Fibroblast of skin of right quadriceps (primary cell): ENCODE measurements at places on chromosomes 2 and 18.

DNA sequence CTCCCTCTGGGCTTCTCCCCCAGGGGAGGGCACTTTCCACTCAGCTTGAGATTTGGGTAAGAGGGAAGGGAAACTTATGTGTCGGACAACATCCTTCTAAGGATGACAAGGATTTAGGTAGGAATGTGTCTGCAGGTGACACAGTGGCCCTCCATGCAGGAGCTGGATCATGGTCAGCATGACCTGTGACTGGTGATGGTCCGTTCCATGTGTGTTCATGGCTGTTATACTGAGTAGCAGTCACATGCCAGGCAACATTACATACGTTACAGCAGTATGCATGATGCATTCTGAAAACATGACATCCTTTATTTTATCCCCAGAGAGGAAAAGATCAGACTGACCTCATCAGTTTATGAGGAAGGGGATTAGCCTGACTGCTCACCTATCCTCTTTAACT lies 192.1 kb downstream of the SEPTIN10 start:
- no peak for DNase-seq

DNA sequence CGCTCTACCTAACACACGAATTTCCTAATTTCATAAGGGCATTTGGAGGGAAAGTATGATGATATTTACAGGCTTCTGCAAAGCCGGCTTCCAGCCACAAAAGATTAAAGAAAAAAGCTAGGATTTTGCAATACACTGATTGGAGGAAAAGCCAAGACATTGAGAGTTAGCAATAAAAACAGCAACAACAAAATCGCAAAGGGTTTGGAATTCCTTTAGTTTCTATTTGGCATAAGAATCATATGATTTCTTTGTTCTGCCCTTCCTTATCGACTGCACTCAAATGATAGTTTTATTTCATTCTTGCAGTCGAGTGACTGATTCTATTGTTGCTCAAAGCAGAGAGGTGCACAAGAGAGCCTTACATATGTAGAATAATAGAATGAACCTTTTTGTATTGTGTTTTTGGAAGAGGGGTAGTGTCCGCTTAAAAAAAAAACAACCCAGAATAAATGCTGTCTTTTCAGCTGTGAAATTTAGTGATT lies 3.9 kb upstream of the ZNF532 start:
- no peak for DNase-seq

- DNase-seq, result peak; percentile 53
These were observed 236.4 kb downstream of the ALPK2 start for GRCh38 chr18:58392324-58393000.

DNA sequence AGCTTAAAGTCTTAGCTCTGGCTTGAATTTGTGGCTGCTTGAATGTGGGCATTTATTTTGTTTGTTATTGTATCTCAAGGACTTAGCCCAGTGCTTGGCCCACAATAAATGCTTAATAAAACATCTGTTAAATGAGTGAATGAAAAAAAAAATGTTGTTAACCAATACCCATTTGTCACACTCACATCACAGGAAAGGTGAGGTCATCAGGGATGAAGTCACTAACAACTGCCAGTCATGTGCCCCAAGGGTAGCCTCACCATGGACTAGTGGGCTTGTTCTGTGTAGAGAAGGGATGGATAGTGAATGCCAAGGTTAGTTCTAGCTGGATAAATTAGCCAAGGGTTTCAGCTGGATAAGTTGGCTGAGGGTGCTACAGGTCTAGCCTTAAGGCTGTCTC lies 3.0 kb downstream of the NRBP1 start:
- no peak for DNase-seq

GRCh38 chr2:54516842-54517241 lies 60.7 kb downstream of the SPTBN1 start:
- no peak for DNase-seq

- no peak for DNase-seq
These were observed 902 bp downstream of the MCFD2 start for GRCh38 chr2:46914578-46915230.

DNA sequence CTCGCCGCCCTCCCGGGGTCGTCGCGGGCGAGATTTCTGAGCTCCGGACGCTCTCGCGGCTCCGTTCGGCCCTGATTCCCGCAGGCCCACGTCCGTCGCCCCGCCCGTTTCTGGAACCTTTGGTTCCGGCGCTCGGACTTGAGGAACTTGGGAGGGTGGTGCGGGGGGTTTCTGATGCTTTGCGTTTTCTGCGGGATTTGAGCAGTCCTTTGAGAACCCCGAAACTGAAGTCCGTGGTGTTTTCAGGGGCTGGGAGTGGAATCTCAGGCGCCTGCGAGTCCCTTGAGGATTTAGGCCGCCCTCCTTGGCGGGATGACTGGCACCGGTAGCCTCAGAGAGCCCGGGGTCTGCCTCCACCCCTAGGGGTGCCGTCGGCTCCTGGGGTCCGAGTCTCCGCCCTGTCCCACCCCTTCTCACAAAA lies 336 bp downstream of the THNSL2 start:
- DNase-seq, result peak; percentile 8

- no peak for DNase-seq
These were observed 10.8 kb downstream of the FOSL2 start for GRCh38 chr2:28403370-28403956.

- DNase-seq, result peak; percentile 73
These were observed 516.9 kb upstream of the DSEL start for GRCh38 chr18:68033466-68033865.

DNA sequence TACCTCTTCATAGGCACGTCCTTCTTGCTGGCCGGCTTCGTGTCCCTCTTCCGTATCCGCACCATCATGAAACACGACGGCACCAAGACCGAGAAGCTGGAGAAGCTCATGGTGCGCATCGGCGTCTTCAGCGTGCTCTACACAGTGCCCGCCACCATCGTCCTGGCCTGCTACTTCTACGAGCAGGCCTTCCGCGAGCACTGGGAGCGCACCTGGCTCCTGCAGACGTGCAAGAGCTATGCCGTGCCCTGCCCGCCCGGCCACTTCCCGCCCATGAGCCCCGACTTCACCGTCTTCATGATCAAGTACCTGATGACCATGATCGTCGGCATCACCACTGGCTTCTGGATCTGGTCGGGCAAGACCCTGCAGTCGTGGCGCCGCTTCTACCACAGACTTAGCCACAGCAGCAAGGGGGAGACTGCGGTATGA lies 2.3 kb downstream of the FZD7 start:
- DNase-seq, result no peak

GRCh38 chr2:25966531-25967270 lies 15.6 kb downstream of the KIF3C start:
- DNase-seq, result no peak

GRCh38 chr18:13613099-13613498 lies 113.3 kb downstream of the FAM210A start:
- no peak for DNase-seq

DNA sequence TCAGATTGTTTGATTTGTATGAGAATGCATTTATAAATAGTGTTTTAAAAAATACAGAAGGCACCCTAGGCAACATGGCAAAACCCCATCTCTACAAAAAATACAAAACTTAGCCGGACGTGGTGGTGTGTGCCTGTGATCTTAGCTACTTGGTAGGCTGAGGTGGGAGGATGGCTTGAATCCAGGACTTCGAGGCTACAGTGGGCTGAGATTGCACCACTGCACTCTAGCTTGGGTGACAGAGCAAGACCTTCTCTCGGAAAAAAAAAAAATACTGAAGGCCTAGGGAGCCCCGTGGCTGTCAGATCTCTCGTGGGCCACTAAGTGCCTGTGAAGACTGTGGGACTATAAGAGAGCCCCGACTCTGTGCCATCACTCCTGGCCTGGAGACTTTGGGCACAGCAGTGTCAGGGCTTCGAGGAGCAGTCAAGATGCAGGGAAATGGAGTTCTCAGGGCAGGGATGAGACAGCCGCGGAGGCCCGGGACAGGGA lies 40.5 kb downstream of the MYO7B start:
- no peak for DNase-seq

- no peak for DNase-seq
These were observed 1.9 kb upstream of the OTOS start for GRCh38 chr2:240142256-240142775.

GRCh38 chr2:129334696-129335410 lies 644.6 kb upstream of the RAB6C start:
- no peak for DNase-seq
